ENCODE measurements at places on chromosomes 13 and 19.

DNA sequence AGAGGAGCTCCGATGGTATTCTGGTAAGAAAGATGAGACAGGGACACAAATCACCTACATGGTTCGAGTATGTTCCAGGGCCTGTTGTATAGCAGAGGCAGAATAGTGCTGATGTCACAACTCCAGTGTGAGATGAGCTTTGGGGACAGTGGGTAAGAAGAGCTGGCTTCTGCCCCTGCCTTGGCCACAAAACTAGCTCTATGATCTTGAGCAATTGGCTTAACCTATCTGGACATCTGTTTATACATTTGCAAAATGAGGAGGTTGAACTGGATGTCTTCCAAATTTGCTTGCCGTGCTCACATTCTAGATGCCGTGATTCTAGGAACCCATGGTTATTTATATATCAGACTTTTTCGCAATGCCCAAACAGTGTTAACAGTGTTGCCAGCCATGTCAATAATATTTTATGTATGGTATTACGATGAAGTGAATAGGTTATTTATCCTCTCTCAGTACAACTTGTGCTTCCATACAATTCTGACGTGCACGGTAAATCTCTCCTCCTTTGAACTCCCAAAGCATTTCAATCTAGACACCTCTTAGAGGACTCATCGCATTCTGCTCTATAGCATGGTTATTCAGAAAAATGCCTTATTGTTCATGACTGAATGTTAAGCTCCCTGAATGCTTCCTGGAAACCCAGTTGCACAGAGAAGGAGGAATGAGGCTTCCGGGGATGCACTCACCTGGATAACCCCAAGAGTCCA, 316.0 kb downstream of the FOXO1 start:
- DNase-seq, result no peak

DNA sequence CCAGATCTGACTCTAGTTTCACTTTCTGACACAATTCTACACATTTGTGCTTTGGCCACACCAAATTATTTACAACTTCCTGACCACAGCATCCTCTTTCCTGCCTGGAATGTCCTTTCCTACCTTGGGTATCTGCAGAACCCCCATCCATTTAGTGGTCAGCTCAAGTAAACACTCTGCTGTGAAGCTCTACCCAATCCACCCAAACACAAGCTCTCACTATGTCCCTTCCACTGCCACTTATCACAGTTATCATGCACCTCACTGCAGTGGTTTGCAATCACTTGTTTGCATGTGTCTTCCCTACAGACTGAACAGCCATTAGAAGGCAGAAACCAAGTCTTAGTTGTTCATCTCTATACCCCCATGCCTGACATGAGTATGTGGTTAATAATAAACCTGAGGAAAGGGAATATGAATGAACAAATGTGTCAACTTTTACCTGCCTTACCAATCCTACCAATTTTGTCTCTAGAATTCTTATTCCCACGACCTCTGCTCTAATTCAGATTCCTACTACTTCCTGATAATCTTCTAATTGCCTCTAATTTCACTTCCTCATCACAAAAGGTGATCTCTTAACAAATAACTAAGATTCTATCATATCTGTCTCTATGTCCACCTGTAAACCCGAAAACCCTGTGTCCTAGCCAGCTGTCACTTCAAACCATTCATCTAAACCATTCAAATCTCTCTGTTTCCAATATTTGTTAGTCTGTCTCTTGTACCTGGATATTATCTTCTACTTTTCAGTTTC, 25.1 kb downstream of the LNX2 start:
- DNase-seq, result no peak

GRCh38 chr13:80083853-80084676, 256.9 kb downstream of the SPRY2 start:
- DNase-seq, result peak; percentile 6

GRCh38 chr13:83168590-83168989, 713.7 kb downstream of the SLITRK1 start:
- no peak for DNase-seq

- no peak for DNase-seq
Measured at GRCh38 chr13:53174545-53174944, 145.9 kb downstream of the OLFM4 start.

DNA sequence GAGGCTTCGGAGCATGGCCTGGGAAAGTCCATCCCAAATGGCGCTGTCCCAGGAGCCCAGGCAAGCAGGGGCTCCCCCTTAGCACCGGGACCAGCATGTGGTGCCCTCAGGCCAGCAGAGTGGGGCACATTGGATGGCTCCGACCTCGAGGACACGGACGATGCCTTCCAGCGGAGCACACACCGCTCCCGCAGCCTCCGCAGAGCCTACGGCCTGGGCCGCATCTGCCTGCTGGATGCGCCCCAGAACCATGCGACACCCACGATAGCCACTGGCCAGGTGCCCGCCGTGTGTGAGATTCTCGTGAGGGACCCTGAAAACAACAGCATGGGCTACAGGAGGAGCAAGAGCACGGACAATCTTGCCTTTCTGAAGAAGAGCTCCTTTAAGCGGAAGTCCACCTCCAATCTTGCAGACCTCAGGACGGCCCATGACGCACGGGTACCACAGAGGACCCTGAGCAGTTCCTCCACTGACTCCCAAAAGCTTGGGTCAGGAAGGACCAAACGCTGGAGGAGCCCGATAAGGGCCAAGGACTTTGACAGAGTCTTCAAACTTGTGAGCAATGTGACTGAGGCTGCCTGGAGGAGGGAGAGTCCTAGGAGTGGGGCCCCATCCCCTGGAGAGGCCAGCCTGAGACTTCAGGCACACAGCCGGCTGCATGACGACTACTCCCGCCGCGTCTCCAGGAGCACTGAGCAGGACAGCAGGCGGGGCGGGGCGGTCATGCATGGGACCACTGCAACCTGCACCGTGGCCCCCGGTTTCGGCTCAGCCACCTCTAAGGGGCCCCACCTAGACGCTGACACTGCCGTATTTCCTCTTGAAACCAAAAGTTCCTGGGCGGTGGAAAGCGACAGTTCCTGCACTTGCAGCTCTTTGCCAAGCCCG, 63.1 kb downstream of the SPATA13 start:
- no peak for DNase-seq

DNA sequence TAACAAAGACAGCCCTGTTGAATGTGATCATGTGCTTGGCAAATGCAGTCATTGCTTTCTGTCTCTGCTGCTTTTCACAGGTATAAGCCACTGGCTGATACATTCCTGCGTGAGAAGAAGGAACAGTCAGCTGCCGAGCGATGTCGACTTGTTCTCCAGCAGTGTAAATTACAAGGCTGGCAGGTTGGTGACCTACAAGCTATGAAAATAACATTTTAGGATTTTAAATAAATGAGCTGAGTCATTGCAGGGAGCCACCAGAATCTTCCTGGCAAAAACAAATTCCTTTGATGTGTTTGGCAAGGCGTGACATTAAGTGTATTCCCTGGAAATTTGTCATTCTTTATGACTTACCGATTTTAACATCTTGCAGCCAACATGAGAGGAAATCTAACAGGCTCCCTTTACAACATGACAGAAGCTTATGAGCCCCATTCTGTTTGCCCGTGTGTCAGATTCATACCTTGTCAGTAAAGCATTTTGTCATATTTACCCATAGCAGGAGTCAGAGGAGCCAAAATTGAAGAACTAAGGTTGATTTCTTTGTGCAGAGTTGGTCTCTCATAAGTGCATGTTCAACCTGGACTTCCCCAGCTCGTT, 471.4 kb downstream of the MYO16 start:
- DNase-seq, result no peak

DNA sequence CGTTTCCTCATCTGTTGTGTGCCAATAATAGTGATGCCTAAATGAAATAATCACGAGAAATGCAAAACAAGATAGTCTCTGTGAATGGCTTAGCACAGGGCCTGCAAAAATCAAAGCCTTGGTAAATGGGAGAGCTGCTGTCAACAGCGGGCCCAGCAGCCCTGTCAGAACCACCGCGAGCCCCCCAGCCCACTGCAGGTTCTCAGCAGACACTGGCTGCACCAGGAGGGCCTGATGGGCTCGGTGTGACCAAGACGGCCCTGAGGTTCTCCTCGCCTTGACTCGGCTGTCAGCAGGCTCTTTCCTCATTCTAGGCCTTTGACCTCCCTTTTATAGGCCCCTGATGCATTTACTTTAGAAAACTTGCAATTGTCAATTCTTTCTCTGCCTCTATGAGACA, 90.9 kb upstream of the GPR183 start:
- DNase-seq, result no peak

- DNase-seq, result peak; percentile 87
Measured at GRCh38 chr19:2332341-2333026, 4.0 kb downstream of the SPPL2B start.

GRCh38 chr13:73140801-73141200, 82.0 kb downstream of the KLF5 start:
- DNase-seq, result no peak

DNA sequence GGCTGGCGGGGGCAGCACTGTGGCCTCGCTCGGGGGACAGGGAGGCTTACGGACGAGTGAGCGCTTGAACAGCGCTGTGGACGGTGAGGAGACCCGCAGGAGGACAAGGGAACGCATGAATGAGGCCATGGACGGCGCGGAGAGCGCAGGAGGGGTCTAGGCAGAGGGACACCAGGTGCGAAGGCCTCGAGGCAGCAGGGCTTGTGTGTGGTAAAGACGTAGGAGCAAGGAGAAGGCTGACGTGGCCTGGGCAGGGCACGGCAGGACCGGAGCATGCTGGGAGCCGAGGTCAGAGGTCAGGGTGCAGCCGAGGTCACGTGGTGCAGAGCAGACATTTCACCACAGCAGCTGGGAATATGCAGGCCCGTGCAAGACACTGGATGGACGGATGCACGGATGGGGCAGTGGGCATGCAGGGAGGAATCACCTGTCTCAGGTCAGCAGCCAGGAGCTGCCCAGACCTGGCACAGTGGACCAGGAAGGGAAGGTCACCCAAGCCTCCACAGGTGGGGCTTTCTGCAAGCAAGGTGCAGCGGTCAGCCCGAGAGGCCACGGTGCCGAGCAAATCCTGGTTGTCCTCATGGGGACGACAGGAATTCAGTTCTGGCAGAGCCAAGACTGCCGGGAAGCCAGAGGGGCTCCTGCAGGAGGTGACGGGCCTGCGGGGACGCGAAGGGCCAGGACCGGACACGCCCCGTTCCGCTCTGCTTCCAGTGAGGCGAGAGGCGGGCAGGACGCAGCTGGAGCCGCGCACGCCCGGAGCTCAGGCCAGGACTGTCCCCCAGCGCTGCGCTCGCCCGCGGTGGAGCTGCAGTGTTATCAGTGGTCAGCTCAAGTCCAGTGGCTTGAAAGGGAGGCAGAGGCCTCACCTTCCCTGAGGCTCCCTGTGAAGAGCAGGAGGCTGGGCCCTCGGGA, 72.2 kb downstream of the RASA3 start:
- DNase-seq, result no peak

DNA sequence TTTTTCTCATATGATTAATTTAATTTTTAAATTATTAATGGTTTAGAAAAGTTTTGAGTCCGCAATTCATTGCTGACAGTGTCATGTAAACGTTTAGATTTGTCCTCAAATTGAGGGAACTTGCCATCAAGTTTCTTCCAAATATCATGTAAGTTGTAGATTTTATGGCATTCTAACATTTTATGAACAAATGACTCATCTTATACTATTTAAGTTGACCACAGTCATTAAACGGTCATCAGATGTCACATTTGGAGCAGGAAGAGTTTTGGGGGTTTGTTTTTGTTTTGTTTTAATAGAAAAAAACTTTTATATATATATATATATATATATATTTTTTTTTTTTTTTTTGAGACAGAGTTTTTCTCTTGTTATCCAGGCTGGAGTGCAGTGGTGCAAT, 4.3 kb downstream of the ZNF114 start:
- DNase-seq, result no peak

DNA sequence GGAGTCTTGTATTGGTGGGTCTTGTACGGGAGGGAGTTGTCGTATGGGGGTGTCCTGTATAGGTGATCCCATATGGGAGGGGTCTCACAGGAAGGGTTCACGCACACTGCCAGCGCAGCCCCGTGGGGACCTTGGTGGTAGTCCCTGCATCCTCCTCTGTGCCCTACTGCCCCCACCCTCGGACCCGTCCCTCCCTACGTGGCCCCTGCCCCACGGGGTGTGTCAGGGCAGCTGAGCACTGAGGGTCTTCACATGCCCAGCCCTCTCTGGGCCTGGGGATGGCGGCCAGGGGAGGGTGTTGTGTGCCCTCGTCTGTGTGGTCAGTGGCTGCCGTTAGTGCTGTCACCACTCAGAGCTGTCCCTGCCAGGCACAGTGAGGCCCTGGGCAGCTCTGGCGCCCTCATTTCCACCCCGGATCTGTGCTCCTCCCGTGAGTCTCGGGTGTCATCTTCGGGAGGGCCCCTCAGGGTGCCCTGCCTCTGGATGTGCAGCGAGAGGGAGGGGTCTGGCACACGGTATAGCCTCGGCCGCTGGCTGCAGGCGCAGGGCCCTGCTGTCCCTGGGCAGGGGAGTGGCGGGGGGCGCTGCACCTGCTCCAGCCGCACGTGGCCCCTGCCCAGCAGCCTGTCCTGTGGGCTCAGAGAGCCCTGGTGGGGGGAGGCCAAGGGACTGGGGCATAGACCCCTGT, 16.0 kb upstream of the GNA15 start:
- DNase-seq, result no peak

- no peak for DNase-seq
Measured at GRCh38 chr19:11678504-11678903, 60.2 kb downstream of the ZNF823 start.

- no peak for DNase-seq
Measured at GRCh38 chr13:33125821-33126570, 109.8 kb downstream of the KL start.

DNA sequence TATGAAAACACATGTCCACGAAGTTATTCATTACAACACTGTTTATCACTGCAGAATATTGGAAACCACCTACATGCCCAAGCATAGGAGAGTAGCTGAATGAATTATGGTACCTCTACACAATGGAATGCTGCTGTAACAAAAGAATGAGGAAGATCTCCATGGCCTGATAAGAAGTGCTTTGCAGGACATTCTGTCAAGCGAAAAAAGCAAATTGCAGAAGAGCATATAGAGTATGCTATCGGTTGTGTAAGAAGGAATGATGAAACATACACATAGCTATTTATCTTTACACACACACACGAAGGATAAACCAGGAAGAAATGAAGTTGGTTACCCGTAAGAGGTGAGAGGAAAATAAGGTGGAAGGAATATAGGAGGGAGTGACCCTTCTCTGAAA, 37.5 kb upstream of the CEACAM20 start:
- DNase-seq, result no peak

DNA sequence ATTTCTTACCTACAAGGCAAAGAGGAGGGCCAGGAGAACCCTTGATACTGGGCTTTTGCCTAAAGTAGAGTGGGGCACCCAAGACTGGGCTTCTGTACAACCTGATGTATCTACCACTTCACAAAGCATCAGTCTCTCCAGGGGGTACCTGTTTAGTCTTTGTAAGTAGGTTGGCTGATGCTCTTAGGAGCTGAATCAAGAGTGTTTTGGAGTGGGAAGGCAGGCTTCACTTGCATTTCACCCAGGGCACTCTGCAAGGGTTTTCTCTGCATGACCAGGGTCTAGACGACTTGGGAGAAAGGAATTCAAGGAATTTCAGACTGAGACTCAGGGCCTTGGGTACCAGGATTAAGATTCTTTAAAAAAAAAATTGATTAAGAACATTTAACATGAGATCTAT, 361.5 kb downstream of the RFC3 start:
- DNase-seq, result peak; percentile 44

GRCh38 chr13:21615427-21615826, 11.5 kb upstream of the MICU2 start:
- no peak for DNase-seq
